ENCODE measurements at places on chromosomes 16 and 17.
A peak's percentile ranks its signal among the peaks of the same experiment; 100 is the strongest.

DNA sequence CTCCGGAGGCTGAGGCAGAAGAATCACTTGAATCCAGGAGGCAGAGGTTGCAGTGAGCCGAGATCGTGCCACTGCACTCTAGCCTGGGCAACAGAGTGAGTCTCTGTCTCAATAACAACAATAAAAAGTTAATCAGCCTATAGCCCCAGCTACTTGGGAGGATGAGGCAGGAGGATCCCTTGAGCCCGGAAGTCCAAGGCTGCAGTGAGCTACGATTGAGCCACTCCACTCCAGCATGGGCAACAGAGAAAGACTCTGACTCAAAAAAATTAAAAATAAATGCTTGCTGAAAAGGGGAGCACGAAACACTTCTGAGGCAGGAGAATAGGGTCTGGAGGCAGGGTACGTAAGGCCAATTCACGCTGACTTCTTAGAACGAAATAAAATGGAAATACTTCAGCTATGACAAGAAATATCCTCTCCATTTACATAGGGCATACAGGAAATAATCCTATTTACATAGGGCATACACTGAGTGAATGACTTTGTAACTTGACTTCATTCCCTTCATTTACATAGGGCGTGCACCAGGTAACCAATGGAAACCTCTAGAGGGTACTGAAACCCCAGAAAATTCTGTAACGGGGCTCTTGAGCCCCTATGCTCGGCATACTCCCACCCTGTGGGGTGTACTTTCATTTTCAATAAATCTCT is 3.2 kb upstream of the PRPSAP1 start:
- DNase-seq, result no peak

DNA sequence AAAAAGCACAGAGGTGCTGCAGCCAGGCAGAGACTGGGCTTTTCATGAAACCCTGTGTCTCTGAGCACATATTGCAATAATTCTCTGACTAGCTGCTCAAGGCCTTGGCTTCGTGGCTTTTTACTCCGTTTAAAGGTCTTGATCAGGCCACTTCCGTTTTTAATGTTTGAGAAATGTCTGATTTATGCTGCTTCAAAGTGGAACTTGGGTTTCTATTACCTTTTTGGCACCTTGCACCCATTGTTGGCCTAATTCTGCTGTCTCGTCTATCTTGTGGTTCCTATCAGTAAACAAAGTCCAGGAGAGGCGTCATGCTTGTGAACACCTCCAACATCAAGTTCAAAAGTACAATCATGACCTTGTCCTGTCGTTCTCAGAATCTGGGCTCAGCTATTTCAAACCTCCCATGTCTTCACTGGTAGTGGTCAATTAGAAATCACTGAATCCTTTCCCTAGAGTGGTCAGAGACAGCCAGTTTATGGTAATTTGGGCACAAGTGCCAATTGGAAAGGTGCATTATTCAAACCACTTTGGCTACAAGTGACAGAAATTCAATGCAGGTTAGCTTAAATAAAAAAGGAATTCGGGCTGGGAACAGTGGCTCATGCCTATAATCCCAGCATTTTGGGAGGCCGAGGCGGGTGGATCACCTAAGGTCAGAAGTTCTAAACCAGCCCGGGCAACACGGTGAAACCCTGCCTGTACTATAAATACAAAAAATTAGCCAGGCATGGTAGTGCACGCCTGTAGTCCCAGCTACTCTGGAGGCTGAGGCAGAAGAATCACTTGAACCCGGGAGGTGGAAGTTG is 33.3 kb upstream of the METTL9 start:
- no peak for DNase-seq

DNA sequence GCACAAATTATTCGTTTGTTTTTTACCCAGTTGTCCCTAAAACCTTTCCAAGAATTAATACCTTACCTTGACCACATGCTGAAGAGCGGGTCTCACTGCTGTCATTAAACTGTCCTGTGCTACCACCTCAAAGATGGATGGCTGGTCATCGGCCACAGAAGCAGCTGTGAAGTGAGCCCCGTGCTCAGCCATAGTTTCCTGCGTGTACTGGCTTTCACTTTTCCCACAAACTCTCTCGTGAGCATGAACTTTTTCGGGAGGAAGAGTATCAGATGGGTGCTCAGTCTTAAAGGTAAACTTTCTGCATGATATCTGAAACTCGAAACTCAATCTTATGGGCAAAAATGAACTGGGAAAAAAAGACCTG is 558 bp downstream of the PEX12 start:
- DNase-seq, result no peak

- peak; percentile 29 for DNase-seq
Measured at GRCh38 chr17:81909966-81910839, 996 bp downstream of the PCYT2 start.

DNA sequence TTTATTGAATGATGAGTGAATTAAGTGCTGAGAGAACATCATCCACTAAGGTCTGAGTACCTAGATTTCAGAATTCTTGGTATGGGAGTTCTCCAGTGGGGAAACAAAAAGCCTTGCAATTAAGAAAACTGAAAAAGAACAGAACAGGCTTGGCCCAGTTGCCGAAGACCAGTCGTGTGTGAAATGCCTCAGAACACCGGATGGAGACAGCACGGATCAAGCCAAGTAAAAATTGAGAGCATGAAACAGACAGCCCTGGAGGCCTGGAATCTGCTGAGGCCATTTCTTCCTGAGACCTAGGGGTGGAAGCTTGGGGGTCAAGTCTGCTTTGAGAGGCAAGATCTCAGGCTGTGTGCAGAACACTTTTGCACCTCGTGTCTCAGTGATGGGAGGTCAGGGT is 43.3 kb downstream of the GRIN2A start:
- DNase-seq, result no peak

DNA sequence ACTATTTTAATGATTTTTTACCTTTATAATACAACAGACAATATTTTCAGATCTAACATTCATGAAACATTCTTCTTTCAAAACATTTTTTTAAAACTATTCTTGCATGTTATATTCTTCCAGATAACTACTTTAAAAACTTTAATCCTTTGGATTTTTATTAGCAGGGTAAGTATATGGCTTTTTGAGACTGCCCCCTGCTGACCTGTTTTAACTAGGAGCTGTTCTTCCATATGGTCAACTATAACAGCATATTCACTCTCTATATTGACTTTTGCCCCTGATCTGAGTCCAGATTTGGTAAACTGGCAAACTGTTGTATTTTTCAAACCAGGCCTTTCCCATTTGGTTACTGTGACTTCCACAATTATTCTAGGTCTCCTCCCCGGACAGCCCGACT is 16.5 kb downstream of the ZNF18 start:
- DNase-seq, result peak; percentile 1

DNA sequence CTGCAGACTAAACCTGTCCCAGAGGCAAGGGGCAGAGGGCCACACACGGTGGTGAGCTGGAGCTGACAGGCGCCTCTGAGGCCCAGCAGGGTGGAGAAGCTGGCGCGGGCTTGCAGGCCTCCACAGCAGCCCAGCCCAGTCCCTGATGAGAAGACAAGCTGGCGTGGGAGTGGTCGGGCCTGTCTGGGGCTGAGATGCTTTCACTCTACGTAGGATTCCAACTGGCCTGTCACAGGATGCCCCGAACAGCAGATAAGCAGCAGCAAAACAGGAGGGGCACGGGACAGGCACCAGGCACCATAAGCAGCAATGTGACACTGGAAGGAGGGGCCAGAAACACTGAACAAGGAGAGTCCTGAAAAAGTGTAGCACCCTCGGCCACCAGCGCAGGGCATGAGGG is 40.1 kb downstream of the PEMT start:
- DNase-seq, result no peak

DNA sequence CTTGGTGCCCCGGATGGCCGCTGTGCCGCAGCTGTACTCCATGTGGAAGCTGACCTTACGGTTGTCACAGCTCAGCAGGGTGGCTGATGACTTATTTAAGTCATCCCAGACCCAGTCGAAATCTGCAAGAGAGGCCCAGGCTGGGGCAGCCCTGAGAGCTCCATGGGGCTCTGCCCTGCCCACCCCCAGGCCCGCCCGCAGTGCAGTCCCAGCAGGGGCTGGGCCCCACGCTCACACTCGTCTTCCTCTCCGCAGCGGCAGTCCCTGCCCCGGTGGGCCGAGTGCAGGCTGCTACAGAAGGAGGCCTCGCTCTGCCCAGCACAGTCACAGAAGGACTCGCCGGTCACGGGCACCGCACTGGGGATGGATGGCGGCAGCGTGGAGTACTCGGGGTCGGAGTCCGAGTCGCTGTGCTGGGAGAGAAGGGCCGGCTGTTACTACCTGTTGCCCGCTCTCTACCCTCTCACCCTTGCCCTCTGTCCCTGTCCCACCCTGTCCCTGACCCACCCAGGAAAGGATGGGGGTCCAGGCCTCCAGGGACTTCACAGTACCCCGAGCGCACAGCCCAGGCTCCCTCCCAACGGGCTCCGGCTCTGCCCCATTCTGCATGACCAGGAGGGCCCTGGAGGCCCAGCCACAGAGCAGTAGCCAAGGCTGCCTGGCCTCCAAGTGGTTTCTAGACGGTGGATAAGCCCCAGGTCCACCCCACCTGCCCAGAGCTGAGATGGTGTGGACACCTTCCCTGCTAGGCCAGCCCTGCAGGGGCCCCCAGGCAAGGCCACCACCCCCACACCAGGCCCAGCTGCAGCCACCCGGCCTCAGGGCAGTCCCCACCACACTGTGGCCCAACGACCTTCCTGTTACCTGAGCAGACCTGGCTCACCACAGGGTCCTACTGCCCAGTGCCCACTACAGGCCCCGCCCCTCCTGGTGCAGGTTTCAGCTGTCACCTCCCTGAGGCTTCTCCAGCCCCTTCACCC is 3.9 kb downstream of the SPSB3 start:
- no peak for DNase-seq

- no peak for DNase-seq
Measured at GRCh38 chr17:42488032-42488431, 29.4 kb downstream of the ATP6V0A1 start.

DNA sequence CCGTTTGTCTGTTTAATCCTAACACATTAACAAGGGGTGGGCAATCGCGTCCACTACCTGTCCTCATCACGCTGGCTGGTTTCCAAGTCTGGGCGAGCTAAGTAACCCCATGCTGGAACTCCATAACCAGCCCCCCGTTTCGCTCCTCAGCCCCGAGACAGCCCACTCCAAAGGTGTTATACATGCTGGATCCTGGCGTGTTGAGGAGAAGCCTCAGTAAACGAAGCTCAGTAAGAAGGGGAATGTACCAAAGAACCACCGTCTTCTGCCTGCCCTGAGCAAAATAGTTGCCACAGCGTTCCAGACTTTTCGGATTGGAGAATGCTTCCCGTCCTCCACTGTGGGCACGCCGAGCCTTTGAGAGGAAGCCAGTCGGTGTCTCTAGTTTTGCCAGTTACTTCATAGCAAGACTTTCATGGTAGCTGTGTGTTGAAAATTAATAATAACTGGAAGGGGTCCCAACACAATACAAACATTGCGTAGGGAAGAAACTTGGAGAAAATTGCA is 16.1 kb upstream of the C17orf78 start:
- DNase-seq, result no peak

DNA sequence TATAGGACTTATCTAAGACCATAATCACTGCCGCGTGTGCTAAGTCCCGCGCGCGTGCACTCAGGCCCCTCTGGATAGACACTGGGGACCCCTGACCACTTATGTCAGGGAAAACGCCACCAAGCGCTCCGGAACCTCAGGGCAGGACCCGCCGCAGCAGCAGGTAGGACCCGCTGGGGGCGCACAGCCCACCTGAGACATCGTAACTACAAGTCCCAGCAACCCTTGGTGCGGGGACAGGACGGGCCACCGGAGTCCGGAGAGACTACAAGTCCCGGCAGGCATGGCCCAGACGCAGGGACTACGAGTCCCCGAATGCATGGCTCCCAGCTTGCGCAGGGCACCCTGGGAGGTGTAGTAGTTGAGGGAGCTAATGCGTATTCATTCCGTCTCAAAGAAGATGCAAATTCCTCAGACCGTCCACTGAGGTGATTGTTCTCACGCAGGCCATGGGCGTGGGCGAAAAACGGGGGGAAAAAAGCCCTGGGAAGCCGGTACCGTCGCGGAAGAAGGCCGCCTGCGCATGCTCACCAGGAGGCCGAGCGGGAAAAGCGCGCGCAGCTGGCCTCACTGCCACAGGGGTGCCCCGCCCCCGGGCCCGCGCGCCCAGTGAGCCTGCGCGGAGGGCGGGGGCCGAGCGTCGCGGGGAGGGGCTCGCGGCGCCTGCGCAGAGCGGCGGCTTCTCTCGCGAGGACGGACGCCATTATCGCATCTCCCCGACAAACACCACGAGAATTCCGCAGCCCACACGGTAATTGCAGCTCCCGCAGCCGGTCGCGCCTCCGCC is at the start of gene BANP:
TSS of gene BANP (plus strand) at position 670 of the 787 bp plus-strand sequence. CDS start 23,682 bp downstream, outside the sequence.
- peak; percentile 94 for DNase-seq

DNA sequence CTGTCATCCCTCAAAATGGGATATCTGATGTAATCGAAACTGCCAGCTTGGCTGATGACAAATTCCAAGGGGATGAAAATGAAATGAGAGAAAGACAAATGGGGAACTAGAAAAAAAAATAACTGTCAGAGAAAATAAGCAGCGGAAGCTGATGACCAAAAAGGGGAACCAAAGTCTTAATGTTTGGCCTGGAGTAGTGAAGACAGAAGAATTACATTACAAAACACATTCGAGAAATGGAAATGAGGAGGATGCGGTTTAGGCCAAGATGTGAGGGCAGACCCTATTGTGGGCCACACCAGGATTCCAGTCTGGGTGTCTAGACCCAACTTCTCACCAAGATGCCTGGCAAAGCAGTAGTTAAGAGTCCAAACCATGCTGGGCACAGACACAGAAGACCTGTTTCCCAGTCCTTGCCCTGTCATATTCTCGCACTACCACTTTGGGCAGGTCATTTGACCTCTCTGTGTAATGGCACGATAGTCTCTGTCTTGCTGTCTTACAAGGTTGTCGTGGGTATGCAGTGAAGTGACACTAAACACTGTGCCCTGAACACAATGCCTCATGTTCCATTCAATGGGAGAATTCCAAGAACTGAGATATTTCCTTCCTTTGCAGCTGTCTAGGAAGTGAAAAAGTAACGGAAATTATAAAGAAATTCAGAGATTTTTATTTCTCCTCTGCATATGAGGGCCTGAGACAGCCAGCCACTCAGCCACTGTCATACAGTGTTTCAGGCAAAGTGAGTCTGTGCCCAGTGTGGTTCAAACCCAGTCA is 12.3 kb upstream of the CCL2 start:
- peak; percentile 97 for DNase-seq

All from Kasumi-1 (cell line).